Germinal center (tissue), 1 donor: ENCODE measurements at places on chromosomes 3 and 15.

DNA sequence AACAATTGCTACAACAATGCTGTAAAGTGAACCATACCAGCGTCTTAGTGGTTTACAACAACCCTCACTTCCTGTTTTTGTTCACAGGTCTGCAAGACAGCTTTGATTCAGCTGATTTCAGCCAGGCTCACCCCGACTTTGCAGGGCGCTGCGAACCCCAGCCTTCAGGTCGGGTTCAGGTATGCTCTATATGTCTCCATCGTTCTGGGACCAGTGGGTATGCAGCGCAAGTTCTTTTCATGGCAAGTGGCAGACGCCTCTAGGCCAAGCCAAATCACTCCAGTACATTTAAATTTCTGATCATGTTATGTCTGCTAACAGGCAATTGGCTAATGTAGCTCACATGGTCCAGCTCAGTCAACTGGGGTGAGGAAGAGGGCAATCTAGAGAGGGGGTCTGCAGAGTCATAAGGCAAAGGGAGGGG lies 52.4 kb upstream of the RGMA start:
- DNase-seq, result peak; percentile 10

- DNase-seq, result no peak
Observed at GRCh38 chr3:133066026-133066425, 27.8 kb downstream of the TMEM108 start.

DNA sequence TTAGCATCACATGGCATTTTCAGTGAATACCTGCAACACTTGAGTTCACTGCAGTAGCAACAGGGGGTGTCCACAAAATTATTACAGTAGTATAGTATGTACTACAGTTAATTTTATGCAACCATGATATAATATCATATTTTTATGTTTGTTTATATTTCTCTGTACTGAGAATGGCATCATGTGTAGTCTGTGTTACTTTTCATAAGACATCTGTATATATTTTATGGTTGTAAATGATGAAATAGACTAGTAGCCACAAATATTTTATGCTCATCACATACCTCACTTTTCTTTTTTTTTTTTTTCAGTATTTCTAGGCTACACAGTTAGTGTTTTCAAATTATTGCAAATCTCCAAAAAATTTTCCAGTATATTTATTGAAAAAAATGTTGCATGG lies 22.4 kb downstream of the PHLDB2 start:
- no peak for DNase-seq

GRCh38 chr3:33145221-33145900 lies 31.5 kb downstream of the CRTAP start:
- no peak for DNase-seq

DNA sequence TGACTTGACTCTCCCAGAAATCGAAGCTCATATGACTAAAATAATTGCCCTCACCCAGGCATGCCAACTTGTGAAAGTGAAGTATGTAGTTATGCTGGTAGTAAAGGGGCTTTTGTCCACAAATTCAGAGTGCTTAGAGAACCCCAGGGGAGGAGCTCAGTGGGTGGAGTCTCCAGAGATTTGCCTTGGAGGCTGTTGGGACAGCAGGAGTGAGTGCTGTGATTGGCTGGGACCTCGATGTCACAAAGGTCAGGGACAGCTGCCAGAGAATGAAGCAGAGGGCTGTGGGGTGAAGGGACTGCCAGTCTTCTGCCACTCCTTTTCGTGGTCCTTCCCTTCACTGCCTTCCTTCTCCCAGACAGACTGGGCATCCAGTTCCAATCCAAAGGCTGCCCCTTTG lies 49.8 kb downstream of the ZNF445 start:
- no peak for DNase-seq

GRCh38 chr3:23760325-23760724 lies 45.4 kb upstream of the UBE2E1 start:
- DNase-seq, result peak; percentile 25

DNA sequence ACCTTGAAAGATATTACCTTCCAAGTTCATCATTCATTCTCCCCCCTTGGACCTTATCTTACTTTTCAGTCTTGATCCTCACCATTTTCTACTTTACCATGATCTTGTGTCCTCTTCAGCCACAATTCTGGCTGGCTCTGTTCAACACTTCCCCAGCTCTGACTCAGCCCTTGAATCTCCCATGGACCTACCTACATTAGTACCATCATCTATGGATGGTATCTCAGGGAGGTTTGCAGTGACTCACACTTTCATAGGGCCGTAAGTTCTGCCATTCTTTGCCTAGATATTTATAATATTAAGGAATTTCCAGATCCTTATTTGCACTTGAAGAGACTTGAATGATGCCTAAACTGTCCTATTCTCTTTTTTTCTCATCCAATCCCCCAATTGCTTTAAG lies 213.7 kb upstream of the RORA start:
- DNase-seq, result no peak

DNA sequence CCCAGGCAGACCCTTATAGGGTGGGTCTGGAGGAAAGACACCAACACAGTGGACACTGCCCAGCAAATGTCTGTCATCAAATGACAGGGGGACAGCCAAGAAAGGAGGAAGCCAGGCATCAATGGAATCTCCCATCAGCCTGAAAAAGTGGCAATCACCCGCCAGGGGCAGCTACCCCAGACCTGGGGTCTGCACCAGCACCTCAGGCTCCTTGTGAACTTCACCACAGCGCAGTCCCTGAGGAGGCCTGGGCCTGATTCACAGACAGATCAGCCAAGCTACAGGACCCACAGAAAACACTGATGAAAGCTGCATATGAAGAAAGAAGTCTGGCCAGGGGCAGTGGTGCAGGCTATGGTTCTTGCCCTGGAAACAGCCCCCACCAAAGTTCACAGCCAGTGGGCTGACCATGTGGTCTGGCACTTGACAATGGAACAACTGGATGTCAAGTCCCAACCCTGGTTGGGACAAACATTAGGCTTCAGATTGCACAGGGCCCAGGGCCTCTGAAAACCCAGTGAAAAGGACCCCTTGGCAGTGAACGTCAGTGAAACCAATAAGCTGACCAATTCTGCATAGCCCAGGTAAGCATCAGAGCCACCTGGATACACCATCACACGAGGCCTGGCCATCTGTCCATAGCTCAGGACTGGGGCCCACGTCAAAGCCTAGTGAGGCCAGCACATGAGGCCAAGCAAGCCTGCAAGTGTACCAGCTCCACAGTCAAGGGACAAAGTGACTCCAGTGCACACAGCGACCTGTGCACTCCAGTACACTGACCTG lies 29.1 kb downstream of the ALS2CL start:
- no peak for DNase-seq

DNA sequence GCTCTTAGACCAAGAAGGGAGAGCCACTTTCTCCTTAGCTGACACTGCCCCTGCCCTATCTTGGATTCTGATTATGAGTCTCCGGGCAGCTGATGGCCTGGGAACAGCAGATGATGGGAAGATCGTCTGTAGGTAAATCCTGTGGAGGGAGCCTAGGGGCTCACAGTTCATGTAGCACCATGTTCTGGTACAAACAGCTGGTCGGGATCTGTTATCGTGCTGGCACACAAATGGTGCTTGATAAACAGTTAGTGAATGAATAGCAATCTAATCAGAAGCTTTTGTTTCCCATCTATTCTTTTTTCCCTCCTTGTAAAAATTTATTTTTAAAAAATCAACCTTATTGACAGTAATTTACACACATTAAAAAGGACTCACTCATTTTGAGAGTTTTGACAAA lies 26.8 kb downstream of the CDCP1 start:
- DNase-seq, result no peak

GRCh38 chr15:94385441-94385840 lies 154.1 kb downstream of the MCTP2 start:
- DNase-seq, result no peak

GRCh38 chr3:81823882-81824395 lies 62.5 kb upstream of the GBE1 start:
- peak; percentile 24 for DNase-seq

GRCh38 chr15:47184908-47185801 lies 532.1 kb upstream of the SEMA6D start:
- DNase-seq, result no peak

- DNase-seq, result no peak
Observed at GRCh38 chr3:55556619-55557537, 69.8 kb upstream of the WNT5A start.

DNA sequence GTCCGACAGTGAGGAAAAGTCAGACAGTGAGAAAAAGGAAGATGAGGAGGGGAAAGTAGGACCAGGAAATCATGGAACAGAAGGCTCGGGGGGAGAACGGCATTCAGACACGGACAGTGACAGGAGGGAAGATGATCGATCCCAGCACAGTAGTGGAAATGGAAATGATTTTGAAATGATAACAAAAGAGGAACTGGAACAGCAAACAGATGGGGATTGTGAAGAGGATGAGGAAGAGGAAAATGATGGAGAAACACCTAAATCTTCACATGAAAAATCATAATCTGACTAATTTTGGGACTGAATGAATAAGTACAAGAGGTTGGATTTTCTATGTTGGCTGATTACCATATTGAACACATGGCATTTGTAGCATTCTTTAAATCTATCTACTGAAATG lies 26.2 kb downstream of the SEC62 start:
- DNase-seq, result no peak

GRCh38 chr3:114624047-114624445 lies 330.2 kb downstream of the TIGIT start:
- no peak for DNase-seq

DNA sequence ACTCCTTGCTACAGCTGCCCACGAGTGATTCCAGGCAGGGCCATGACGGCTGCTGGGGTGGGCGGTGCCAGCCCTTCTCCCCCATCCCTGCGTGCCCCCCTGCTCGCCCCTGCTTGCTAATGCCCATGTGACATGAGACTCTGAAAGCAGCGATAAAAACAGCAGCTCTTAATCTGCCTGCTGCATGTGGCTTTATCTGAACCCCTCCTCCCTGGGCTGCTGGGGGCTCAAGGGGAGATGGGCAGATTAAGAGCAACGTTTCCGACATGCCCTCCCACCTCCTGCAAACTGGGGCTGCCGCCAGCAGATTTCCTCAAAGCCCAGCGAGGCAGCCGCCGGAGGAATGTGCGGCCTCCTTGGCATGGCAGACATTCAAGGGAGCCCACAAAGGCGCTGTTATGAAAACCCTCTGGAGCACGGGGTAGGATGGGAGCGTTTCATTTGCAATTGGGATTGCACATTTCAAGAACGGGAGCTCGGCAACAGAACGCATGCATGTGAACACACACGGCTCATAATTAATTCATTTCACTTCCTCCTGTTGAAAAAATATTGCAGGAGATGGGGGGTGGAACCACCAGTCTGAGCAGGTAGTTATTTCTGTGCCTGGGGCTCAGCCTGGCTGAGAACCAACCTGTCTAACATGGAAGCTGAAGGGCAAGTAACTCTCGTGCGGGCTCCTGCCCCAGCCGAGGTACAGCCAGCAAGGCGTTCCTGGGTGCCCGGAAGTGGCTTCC lies 504.2 kb upstream of the PROK2 start:
- peak; percentile 83 for DNase-seq

- no peak for DNase-seq
Observed at GRCh38 chr3:128994173-128994512, 267 bp upstream of the CFAP92 start.

DNA sequence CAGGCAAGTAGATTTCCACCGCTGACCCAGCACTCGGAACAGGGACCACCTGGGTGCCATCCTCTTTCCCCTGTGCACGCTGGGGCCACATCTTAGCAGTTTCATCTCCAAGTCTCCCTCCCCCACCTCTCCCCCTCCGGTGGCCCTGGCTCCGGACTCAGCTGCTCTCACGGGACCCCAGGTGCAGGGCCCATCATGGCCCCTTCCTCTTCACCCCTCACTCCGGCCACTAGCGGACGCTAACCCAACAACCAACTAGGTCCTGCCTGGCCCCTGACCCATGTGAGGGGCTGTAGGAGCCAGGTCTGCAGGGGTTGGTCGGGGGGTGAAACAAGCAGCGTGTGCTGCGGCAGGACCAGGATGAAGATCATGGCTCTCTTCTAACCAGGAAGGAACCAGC lies 31.3 kb upstream of the IQSEC1 start:
- no peak for DNase-seq

DNA sequence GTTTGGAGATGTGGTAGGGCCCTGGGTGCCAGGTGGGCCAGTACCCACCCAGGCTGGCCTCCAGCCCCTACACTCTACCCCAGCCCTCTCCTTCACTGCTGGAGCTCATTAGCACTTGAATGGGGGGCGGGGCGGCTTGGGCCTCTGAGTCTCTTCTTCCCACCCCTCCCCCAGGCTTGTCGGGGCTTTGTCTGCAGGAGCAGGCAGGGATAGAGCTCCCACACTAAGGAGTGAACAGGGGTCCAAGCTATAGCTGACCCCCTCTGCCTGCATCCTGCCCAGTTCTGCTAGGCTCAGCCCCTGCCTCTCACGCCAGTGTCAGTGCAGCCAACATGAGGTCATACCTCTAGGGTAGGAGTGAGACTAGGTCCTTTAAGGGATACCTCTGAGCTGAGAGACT lies 5.2 kb downstream of the GNAI2 start:
- DNase-seq, result no peak

DNA sequence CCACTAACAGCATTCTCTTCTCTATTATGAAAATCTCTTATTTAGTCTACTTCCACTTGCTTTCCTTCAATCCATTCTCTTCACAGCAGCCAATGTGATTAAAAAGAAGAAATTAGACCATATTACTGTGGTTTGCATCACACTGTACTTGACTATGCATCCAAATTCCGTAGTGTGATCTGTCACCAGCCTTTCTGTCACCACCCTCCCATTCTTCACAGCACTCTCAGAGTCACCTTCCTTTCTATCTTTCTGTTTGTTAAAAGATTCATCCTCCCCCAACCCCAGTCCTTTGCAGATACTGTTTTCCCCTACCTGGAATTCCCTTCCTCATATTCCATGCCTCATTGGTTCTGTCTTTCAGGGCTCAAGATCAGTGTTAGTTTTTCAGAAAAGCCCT lies 55.0 kb upstream of the ABHD10 start:
- no peak for DNase-seq

- DNase-seq, result no peak
Observed at GRCh38 chr3:67489816-67490215, 164.6 kb downstream of the SUCLG2 start.

- peak; percentile 6 for DNase-seq
Observed at GRCh38 chr3:170144437-170144843, 37.1 kb downstream of the PHC3 start.

DNA sequence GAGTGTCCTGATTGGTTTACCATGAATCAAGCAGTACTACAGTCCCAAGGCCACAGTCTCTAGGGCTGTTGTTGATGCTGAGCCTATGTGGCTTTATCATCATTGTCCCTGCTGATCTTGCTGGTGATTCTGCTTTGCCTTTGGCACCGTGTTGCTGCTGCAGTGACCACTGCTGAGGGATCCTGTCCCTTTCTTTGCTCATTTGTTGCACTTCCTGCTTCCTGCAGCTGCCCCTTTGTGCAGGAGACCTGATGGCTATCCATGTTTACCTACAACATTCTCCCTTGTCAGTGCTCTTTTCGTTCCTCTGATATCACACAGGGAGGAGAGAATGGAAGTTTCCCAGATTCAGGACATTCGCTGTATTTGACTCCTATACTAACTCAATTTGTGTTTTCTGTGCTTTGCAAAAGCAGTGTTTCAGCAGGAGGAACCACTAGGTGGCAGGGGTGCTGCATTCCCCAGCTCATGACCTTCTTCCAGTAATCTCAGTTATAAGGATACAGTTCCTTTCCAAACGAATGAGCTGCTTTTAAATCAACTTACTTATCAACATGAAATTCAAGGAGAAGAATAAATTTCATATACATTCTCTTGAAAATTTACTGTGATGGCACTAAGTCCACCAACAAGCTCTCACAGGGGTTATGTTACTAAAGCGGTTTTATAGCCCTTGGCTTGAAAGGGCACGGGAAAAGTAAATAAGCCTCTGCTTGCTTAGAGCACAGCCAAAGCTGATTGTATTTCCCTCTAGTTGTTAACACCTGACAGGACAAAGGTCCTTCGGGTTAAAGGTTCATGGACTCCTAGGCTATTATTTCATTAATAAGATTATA lies 9.7 kb upstream of the THUMPD3 start:
- peak; percentile 58 for DNase-seq

- DNase-seq, result no peak
Observed at GRCh38 chr3:156371701-156372100, 183.2 kb downstream of the SSR3 start.
